Spinal cord (tissue), 10 donors: ENCODE measurements at places on chromosomes 4 and X. TPM values are rescaled to one million over a fixed set of nuclear protein-coding genes. Genes with fewer than 3 reads are reported as not detected.

The FAM47A gene
- not detected for total RNA-seq

DNA sequence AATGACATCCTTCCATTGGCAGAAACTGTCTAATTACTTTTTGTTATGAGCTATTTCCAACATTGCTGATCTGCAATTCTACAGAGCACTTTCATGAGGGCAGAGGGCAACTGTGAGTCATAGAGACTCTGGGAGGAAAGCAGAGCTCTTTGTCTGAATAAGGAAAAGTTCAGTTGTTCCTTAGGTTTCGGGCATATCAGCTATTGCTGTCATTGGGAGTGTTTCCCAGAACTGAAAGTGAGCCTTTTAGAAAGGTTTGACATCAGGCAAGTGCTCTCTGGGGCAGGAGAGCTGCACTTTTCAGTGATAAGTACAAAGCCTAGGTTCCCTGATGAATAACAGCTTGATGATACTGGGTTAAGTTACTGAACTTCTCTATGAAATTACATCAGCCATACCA is 119.2 kb upstream of the EDNRA start:
- no peak for DNase-seq

- DNase-seq, result no peak
Measured at GRCh38 chr4:76989391-76990061, 40.0 kb downstream of the SEPTIN11 start.

The TMEM150C gene
- 30.1 TPM for total RNA-seq

DNA sequence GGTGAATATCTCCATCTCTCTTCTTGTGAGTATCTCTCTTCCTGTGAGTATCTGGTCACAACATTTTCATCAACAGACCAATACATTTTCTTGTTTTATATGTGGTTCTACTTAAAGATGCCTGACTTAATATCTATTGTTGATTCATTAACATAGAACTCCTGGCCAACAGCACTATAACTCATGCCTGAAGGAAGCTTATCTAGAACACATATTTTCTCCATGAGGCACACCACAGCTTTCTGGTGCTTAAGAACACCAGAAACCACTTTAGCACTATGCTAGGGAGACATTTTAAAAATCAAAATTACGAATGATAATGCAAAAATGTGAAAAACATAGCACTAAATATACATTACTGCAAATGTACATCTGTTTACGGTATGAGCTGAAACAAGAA is 190.4 kb downstream of the GABRB1 start:
- no peak for DNase-seq

The TCEAL7 gene
- total RNA-seq, result 142 TPM
